ENCODE measurements at places on chromosomes 16 and 17.
A peak's percentile ranks its signal among the peaks of the same experiment; 100 is the strongest.

GRCh38 chr16:88369447-88370008, 13.2 kb upstream of the ZNF469 start:
- DNase-seq, result no peak

GRCh38 chr17:75490173-75490743, 25.1 kb downstream of the CASKIN2 start:
- DNase-seq, result no peak

- DNase-seq, result no peak
These were observed 19.9 kb downstream of the GJD3 start for GRCh38 chr17:40344421-40345160.

DNA sequence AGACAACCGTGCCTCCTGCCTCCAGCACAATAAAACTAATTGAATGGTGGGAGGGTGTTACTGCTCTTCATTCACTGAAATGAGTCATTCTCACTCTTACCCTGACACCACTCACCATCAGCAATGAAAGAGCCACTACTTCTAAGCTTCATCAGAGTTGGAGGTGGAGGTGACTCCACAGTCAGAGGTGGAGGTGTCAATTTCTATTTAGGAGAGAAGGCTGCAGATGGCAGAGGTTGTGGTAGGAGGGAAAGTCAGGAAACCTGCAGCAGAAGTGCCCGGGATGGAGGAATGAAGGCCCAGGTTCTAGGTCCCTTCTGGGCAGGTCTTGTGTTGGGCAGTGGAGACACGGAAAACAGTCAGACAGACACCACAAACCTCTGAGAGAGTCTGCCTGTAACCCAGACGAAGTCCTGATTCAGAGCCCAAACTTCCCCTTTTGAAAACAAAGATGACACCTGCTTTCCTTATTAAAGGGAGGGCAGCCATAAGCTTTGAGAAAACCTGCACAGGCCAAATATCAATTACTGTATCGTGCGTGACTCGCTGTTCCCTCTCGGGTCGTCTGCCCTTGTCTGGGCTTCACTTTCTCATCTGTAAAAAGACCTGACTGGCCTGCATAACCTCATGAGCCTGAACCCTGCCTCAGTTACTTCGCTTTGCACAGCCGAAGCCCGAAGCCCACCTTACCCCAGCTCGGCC, 668 bp downstream of the ATPAF2 start:
- no peak for DNase-seq

GRCh38 chr17:14308965-14309879, 8.3 kb downstream of the HS3ST3B1 start:
- DNase-seq, result peak; percentile 97

- DNase-seq, result no peak
These were observed 9.0 kb downstream of the DYNLL2 start for GRCh38 chr17:58092101-58092796.

DNA sequence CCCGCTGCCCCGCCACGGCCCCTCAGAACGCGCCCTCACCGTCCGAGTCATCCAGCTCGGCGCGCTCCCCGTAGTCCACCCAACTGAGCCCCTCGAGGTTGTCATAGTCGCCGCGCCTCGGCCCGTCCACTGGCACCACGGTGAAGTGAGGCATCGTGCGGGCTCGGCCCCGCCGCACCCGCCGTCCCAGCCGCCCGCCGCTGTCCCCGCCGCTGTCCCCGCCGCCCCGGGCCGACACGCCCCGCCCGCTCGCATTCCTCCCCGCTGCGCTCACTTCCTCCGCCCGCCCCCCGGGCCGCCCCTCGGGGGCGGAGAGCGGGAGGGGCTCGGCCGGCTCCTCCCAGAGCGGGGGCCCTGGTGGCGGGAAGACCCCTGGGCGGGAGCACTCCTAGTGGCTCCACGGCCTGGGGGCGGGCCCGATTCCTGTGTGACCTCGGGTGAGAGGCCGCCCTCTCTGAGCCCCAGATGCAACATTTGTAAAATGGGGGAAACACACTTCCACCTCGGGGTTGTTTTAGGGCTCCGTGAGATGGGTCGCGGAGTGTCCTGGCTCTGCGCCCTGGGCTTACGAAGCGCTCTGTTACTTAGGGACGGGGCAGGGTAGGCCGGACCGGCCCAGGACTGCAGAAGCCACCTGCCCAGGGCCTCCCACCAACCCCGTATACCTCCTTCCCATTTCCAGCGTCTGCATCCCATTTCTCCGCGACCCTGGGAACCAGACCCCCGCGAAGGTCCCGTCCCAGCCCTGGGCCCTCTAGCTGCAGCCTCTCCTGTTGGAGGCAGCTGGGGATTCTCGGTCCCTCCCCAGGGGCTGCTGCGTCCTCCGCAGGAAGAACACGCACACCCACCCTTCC, at the start of gene SLC12A4:
TSS of gene SLC12A4 (minus strand) at position 238 of the 854 bp plus-strand sequence. CDS start at position 154, 84 bp downstream.
- peak; percentile 94 for DNase-seq

GRCh38 chr17:59178266-59178985, 22.9 kb downstream of the PRR11 start:
- no peak for DNase-seq

GRCh38 chr16:55754056-55754455, 78.8 kb downstream of the CES1 start:
- no peak for DNase-seq

GRCh38 chr16:20001856-20002707, 71.6 kb downstream of the GPR139 start:
- DNase-seq, result no peak

DNA sequence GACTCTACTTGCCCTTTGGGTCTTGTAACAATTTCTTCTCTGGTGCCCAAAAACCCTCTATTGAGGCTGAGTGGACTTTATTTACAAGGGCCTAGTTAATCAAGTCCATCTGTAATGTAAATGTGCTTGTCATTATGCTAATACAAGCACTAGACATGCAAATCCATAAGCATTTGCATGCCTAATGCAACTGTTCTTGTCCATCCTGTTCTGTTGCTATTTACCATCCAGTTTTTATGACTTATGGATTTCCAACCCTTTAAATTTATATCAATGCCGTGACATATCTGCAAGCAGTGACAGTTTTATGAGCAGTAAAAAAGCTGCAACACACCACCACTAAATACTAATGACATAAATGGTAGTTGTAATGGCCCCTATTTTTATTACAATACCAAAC, 33.4 kb downstream of the CBLN1 start:
- DNase-seq, result no peak

- DNase-seq, result no peak
These were observed 37.3 kb upstream of the CDH15 start for GRCh38 chr16:89134269-89134668.

- no peak for DNase-seq
These were observed 3.7 kb downstream of the ARHGAP27 start for GRCh38 chr17:45428931-45429338.

DNA sequence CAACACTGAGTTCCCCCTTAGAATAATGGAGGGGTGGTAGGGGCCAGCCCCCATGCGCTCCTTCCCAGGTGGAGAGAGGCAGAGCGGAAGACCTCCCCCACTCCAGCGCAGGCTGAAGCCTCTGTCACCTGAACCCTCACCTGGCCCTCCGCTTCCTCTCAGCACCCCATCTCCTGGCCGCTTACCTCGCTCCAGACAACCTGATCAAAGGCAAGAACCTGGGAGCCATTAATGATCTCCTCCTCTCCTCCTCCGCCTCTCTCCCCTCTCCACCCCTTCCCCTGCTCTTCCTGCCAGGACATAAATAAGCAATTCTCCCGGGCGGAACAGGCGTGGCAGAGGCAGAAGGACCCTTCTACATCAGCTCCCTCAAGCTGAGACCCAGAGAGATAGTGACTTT, 110.2 kb upstream of the LHX1 start:
- no peak for DNase-seq

- no peak for DNase-seq
These were observed 1.2 kb downstream of the DEF8 start for GRCh38 chr16:89949756-89950155.

GRCh38 chr17:69335058-69335457, 8.1 kb upstream of the ABCA5 start:
- peak; percentile 8 for DNase-seq

- DNase-seq, result no peak
These were observed 70.3 kb downstream of the MYO1D start for GRCh38 chr17:32806646-32807045.

- DNase-seq, result no peak
These were observed 1.6 kb upstream of the ODF4 start for GRCh38 chr17:8337802-8338752.

DNA sequence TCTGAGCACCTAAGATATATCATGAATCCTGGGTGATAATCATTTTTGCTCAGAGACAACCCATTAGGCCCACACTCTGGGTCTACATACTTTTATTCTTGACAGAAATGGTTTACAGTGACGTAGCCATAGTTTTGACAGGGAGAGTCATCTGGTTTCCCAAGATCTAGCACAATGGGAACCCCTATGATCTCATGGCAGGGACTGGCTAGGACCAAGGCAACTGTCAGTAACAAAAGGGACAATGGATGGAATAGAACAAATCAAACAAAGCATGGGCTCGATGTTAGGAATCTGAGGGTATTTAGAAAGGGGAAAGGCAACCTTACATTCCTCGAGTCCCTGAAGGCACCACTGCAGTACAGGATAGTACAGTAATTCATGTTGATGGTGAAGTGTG, 20.5 kb downstream of the CFAP97D1 start:
- no peak for DNase-seq

DNA sequence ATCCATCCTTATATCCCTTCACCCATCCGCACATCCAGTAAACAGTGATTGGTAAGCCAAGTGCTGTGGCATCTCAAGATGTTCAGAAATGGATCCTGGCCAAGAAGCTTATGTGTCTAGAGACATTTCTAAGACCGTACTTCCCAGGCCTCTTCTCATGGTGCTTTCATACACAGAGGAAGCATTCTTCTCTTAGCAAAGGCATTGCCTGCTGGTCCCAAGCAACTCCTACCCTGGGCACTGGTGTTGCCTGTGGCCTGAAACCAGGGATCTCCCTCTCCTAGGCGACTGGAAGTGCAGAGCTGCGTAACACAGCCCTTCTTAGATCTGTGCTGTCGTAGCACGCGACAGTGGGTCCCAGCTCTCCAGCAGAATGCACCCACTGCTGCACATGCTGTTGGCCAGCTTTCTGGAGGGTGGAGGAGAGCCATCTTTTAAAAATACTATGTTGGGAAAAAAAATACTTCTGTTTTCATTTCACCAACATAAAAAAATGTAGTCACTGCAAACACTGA, 182.9 kb downstream of the CCDC182 start:
- DNase-seq, result no peak

- DNase-seq, result no peak
These were observed 57.5 kb downstream of the IRF8 start for GRCh38 chr16:85956426-85956825.

- no peak for DNase-seq
These were observed 61.1 kb upstream of the NOL11 start for GRCh38 chr17:67656494-67657203.

DNA sequence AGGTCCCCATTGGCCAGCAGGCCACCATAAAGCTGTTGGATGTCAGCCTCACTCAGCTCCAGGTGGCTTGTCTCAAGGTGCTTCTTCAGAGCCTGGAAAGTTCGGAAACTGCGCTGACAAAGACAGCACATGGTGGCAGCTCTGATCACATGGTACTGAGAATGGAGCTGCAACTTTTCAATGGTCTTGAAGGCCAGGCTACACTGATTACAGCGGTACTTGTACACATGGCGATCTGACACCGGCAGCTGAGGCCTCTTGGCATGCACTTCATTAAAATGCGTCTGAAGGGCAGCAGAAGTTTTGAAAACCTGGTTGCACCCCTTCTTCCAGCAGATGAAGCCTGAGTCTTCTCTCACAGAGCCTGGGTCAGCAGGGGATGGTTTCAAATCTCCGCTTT, 249.7 kb downstream of the ZFHX3 start:
- no peak for DNase-seq

DNA sequence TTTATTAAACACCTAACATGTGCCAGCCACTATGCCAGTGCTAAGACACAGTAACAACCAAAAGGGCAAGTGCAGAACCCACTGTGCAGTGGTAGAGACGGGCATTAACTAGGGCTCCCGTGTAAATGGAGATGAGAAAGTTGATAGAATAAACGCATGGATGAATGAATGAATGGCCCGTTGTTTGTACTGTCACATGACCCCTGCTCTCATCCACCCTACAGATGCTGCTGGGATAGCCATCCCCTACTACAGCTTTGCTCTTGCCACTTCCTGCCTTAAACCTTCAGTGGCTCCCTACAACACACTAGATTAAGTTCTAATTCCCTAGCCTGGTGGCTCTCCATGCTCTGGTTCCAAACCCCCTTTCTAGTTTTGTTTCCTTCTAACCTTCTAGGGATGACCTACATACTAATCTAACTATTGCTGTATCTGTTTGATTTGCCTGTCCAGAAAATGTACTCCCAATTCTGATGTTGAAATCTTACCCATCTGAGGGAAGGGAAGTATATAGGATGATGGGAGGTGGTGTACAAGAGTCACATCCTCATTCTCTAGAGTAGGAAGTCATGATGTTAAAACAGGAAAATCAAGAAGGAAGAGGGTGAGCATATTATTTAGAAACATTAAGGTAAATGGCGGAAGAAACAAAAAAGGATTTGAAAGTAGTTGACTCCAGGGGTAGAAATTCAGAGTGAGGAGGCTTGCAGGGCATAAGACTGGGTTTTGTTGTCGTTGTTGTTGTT, 11.4 kb upstream of the TNRC6C start:
- no peak for DNase-seq

DNA sequence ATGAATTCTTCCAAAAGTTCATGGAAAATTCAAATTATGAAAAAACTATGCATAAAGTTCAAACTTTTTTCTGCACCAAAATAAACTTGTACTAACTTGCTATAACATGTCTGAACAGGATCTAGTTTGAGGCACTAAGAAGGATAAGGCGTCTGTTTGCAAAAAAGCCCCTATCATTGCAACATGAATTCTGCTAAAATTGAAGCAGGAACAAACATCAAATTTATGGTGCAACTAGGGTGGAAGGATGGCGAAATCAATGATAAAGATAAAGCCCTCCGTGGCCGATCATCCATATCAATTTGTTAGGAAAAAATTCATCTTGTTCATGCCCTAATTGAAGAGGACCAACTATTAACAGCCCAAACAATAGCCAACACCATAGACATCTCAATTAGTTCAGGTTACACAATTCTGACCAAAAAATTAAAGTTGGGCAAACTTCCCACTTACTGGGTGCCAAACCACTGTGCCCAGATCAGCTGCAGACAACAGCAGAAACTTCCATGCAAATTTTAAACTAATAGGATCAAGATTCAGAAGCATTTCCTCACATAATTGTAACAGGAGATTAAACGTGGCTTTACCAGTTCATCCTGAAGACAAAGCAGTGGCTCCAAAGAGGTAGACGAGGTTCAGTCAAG, 12.9 kb downstream of the IL21R start:
- DNase-seq, result no peak

- peak; percentile 78 for DNase-seq
These were observed at the start of gene RIPOR1 for GRCh38 chr16:67528222-67528869. RIPOR1 (plus strand) TSS chr16:67528829; CDS start chr16:67538447, 9,618 bp downstream.

GRCh38 chr17:45353043-45353442, 36.2 kb upstream of the MAP3K14 start:
- no peak for DNase-seq
